ENCODE measurements at places on chromosomes 5 and 9.

GRCh38 chr9:114737118-114737517, 55.1 kb upstream of the TEX48 start:
- DNase-seq = no peak

GRCh38 chr5:76692651-76693050, 23.3 kb upstream of the F2R start:
- DNase-seq = no peak

GRCh38 chr9:134458207-134459108, 132.2 kb downstream of the RXRA start:
- no peak for DNase-seq

DNA sequence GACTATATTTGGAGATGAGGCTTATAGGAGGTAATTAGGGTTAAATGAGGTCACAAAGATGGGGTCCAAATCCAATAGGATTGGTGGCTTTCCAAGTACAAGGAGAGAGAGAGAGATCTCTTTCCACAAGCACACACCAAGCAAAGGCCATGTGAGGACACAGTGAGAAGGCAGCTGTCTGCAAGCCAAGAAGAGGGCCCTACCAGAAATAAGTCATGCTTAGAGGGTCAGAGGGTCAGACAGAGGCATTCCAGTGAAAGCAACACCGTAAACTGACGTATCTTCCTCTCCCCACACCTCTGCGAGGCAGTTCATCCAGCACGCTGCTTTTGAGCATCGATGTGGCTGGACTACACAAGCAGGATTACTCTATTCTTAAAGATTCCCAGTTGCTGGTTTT, 87.9 kb downstream of the SLC1A3 start:
- DNase-seq = no peak

- no peak for DNase-seq
Observed at GRCh38 chr9:129400971-129401622, 219.8 kb downstream of the C9orf50 start.
